Activated T-cell treated with anti-CD3 and anti-CD28 coated beads for 48 hours (primary cell): ENCODE measurements at places on chromosomes 7 and 10.

GRCh38 chr7:135537905-135538304 lies 19.8 kb upstream of the NUP205 start:
- DNase-seq: no peak

- no peak for DNase-seq
Measured at GRCh38 chr7:25116621-25117020, 8.4 kb downstream of the CYCS start.

GRCh38 chr10:115659616-115660015 lies 566.5 kb downstream of the ATRNL1 start:
- no peak for DNase-seq

- DNase-seq: no peak
Measured at GRCh38 chr10:44920252-44920651, 9.1 kb downstream of the TMEM72 start.

DNA sequence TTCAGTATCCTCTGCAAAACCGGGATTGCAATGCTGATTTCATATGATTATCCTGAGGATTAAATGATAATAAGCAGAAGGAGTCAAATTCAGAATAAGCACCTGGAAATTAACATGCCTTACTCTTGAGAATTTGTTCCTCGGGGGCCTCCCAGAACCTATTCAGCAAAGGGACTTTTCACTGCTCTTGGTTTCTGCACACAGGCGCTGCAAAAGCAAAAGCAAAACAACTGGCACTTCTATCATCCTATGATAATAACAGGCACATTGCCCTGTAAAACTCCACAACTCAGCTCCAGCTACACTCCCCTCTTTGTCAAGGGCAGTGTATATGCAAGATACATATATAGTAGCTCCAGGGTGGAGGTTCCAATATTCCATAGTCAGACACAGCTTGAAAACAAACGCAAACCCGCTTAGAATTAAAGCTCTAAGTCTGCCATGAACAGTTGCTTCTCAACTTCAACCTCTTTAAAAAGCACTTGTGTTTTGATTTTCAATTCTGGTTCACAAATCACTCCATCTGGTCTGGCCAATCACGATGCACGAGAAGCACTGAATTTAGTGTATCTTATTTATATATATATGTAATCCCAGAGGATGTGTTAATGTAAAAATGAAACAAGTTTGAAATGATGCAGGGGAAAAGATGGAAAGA lies 119.9 kb upstream of the PTER start:
- DNase-seq: no peak

DNA sequence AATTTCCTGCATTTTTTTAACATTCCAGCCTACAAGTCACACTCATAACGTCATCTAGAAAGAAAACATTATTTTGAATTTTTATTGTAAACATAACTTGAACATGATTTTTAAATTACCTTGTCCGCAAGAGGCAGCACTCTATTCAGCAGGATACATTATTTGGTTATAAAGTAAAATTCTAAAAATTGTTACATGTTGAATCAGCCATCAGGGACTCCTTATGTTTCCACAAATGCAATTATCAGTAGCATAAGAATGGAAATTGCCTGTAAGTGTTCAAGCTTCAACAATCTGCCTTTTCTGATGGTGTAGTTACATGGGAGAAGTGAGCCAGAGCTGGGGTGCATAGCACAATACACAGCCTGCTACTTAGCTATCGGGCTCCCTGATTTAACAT lies 97.5 kb downstream of the ZNF365 start:
- DNase-seq: no peak

- no peak for DNase-seq
Measured at GRCh38 chr7:15199482-15199881, 296.9 kb upstream of the DGKB start.

DNA sequence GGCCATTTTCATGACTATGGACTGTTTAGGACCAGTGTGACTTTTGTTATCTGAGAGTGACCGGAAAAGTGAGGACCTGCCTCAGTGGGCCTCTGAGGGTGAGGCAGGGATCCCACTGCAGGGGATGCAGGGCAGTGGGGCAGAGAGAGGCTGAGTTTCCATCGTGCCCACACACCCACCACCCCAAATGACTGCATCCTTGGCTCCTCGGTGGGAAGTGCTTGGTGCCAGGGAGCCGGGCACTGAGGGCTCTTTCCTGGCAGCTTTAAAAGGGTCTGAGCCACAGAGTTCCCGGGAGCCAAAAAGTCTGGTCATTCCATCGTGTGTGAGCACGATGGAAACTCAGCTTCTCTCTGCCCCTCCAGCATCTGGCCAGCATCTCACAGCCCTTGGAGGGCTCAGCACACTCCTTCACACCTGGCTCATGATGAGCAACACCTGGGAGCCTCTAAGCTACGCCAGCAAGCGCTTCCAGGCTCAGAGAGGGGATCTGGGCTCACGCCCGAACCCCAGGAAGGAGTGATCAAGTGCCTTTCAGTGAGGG lies 59.1 kb downstream of the RAMP3 start:
- no peak for DNase-seq

DNA sequence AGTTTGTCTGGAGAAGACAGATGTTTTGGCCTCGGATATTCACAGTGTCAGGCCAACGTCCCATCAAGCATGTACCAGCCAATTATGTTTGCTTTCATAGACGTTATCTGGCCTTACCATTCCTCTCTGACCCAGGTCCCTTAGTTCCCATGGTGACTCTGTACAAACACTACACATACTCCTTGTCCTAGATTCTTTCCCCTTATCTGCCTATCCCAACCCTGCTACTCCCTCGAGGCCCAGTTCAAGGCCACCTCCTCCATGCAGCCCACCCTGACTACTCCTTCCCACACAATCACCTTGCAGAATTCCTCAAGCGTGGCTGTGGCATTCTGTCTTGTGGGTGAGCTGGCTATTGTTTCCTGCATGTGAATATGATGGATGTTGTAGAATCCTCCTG lies 155.2 kb downstream of the PRKAG2 start:
- no peak for DNase-seq

DNA sequence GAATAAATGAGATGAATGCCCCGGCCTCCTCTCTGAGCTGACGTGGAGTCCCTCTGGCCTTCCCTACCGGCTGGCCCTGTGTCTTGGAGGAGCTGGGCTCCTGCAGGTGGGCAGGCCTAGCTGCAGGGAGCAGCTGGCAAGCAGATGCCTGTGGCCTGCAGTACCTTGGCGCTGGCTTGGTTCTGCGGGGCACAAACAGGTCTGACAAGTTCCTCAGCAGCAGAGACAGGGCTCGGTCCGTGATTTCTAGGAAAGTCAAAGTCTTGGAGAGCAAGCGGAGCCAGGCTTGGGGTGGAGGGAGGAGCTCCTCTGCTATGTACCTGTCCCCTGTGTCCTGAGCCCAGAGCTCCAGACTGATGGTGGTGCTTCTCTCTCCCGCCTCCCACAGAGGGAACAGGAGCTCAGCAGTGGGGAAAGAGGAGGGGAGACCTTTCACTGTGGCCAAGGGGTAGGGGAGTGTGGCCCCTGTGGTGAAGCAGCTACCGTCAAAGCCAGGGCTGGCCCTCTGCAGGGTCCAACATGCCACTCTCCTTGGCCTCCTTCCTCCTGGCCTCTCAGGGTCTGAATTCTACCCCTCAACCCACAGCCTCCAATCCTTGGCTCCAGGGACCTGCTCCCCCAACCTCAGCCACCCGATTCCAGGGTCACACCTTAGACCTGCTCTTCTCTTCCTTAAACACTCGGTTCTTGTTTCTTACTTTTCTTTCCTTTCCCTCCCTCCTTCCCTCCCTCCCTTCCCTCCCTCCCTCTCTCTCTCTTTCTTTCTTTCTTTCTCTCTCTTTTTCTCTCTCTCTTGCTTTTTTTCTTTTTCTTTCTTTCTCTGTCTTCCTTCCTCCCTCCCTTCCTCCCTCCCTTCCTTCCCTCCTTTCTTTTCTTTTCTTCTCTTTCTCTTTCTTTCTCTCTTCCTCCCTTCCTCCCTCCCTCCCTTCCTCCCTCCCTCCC lies 20.1 kb downstream of the MYL10 start:
- DNase-seq: no peak

DNA sequence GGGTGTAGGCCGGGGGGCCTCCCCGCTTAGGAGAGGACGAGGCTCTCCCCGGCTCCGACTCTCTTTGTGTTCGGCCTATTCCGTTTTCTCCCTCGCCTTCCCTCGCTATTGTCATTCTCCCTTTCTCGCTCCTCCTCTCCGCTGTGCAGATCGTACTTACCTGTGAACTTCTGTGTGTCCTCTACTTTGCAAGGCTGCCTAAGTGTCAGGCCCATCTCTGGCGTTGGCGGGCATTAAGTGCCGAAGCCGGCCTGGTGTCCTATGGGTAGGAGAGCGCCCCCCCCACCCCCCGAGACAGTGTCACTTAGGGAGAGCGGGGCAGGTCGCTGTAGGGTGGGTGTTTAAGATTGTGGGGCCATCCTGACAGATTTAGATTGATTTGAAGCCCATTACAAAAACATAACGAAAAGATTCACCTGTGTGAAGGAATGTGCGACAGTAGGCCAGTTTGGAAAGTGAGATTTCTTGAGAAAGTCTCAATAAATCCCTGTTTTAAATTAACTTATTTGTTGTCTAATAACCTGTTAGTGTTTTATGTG lies 579 bp downstream of the RBM33 start:
- peak; percentile 33 for DNase-seq

- no peak for DNase-seq
Measured at GRCh38 chr7:45092100-45092930, 3.5 kb upstream of the NACAD start.

- peak; percentile 15 for DNase-seq
Measured at GRCh38 chr7:100612730-100613390, 520 bp downstream of the MOSPD3 start.

DNA sequence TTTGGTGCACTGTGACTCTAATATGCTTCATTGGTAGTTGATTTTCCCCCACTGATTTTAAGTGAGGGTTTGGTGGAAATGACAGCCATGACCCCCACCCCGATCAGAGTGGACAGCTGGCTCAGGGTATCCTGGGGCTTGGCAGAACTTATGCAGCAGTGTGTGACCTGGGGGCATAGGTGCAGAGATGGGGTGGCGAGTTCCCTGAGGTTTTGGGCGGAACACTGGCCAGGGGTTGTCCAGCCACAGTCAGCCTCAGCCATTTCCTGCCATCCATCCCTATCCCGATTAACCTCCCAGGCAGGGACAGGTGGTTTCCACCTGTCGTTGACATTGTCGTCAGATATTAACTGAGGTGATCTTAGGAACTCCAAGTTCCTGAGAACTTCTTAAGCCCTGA lies 155.8 kb upstream of the CHST15 start:
- DNase-seq: no peak

DNA sequence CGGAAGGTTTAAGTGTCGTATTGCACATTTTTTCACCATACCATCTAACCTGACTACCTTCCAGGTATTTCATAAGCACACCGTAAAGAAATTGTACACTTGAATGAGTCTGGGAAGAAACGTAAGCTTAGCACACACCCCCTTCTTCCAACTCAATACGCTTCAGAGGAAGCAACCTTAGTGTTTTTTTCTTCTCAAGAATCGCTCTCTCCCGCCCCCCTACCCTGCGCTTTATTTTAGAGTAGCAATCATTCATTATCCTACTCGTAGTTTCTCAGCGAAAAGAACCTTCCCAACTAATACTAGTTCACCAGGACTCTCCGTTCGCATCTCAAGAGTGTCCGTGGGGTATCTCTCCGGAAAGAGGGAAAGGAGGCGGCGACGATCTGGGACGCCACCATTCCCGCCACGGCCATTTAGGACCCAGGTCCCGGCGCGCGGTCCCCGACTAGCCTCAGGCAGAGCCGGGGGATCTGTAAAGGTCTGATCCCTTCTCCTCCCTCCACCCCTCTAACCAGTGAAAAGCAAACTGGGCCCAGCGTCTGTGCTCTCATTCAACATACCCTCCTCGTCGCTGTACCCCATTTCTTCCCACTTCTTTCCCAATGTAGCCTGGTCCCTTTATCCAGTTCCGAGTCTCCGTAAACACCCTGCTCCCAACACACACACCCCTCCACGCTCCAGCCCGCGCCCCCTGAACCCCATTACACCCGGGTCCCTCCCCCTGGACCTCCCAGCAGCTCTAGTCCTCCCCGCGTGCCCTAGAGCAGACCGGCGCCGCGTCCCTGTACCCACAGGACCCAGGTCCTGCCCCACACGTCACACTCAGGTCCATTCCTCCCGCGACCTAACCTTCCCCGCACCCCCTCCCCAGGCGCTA lies 16.0 kb downstream of the MYOZ1 start:
- DNase-seq: peak; percentile 6

- peak; percentile 26 for DNase-seq
Measured at GRCh38 chr7:95772298-95772770, at the start of gene DYNC1I1. TSS of gene DYNC1I1 (plus strand) at chr7:95772554. CDS start at chr7:95804730, 32,176 bp downstream.

GRCh38 chr10:14779001-14779651 lies 4.4 kb upstream of the FAM107B start:
- no peak for DNase-seq

- no peak for DNase-seq
Measured at GRCh38 chr7:81659697-81660395, 110.0 kb downstream of the HGF start.
